Left ventricle myocardium superior (tissue), 1 donor: ENCODE measurements at places on chromosomes 5 and 9. TPM values are rescaled to one million over a fixed set of nuclear protein-coding genes. Genes with fewer than 3 reads are reported as not detected.

GRCh38 chr5:96066386-96066719 is 104.7 kb upstream of the ELL2 start:
- no peak for DNase-seq

GRCh38 chr9:34884747-34885189 is 73.3 kb upstream of the PHF24 start:
- DNase-seq, result no peak

SMU1 gene
- 16.3 TPM for total RNA-seq

GRCh38 chr9:12920437-12920836 is 145.6 kb downstream of the LURAP1L start:
- no peak for DNase-seq

DNA sequence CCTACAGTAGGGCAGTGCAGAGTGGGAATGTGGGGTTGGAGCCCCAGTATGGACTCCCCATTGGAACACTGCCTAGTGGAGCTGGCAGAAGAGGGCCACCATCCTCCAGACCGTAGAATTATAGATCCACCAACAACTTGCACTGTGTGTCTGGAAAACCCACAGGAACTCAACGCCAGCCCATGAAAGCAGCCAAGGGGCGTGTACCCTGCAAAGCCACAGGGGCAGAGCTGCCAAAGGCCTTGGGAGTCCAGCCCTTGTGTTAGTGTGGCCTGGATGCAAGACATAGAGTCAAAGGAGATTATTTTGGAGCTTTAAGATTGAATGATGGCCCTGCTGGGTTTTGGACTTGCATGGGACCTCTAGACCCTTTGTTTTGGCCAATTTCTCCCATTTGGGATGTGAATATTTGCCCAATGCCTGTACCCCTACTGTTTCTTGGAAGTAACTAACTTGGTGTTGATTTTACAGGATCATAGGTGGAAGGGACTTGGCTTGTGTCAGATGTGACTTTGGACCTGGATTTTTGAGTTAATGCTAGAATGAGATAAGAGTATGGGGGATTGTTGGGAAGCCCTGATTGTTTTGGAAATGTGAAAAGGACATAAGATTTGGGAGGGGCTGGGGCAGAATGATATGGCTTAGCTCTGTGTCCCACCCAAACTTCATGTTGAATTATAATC is 266.8 kb downstream of the SEMA5A start:
- DNase-seq, result no peak
